Activated CD8-positive, alpha-beta memory T cell treated with anti-CD3 and anti-CD28 coated beads, Interleukin-2, amount 10 ng/mL, durations not matched to agents 7 days and 5 days (primary cell): ENCODE measurements at places on chromosomes 16 and 17. TPM values are rescaled to one million over a fixed set of nuclear protein-coding genes. Genes with fewer than 3 reads are reported as not detected.
A peak's percentile ranks its signal among the peaks of the same experiment; 100 is the strongest.

BCKDK gene
- 35.4 TPM for total RNA-seq

- peak; percentile 76 for DNase-seq
These were observed 1.4 kb upstream of the SLC22A31 start for GRCh38 chr16:89201439-89202377.

DNA sequence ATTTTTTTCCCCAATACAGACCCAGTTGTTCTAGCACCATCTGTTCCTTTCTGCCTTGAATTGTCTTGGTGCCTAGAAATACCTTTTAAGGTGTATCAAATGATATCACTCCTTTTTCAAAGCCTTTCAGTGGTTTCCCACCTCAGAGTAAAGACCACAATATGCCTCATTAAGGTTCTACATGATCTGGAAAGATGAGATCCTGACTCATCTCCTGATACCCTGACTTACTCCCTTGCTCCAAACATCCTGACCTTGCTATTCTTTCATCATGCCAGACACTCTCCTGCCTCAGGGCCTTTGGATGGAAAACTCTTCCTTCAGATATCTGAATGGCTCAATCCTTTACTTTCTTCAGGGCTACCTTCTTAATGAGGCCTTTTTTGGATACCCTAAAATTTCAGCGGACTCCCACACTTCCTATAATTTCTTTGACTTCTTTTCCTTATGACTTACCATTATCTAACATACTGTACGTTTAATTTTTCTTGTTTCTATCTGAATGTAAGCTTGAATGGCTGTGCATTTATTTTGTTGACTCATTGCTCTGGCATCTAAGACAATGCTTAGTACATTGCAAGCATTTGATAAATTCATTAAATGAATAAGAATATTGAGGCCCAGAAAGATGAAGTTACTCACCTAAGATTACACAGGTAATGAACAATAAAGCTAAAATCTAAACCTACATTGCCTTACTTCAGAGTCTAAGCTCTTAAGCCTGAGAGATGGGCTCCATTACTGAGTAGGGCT, 19.2 kb downstream of the FLOT2 start:
- no peak for DNase-seq

DNA sequence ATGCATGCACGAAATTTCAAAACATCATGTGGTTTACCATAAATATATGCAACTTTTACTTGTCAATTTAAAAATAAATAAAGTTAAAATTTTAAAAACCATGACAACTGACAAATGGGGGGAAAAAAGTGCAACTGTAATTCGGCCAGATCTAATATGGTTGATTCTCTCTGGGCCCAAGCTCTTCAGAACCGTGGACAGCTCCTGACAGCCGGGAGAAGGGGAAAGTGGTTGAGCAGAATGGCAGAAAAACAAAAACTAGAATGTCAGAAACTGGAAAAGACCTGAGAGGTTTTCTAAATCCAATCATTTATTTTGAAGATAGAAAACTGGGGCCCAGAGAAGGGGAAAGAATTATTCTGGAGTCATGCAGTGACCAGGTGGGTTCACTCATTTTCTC, 126.6 kb downstream of the TMEM132E start:
- DNase-seq, result no peak

NATD1 gene
- total RNA-seq, result 1.9 TPM

FASN gene
- total RNA-seq, result 277 TPM

DNA sequence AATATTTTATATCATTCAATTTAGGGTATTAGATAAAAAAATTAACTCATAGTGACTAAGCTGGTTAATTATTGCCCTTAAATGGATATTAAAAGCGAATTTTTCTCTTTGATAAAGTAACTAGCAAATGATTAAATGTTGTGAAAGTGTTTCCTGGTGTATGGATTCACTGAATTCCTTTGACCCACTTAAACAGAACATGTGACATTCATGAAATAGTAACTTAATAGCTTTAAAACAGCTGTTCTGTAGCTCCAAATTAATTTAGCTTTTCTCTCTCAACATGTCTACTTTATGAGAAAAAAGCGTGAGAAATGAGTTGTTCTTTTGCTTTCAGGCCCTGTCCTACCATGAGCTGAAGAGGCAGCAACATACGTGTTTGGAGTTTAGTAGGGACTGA, 36.4 kb upstream of the APPBP2 start:
- DNase-seq, result no peak

DNA sequence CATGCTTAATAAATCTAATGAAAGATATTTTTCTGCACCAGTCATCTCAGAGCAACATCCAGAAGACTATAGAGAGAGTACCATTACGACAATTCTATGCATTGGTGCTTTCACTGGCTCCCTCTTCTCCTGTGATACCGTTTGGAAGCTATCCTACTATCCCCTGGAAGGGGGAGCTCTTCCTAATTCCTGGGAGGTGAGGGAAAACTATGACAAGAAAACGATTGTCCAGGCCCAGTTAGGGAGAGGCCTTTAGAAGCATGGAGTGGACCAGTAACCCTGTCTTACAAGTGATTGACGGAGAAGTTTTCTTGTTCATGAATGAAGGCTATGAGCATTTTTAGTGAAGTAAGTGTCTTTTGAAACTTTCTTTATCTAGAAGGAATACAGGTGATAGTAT, 150.2 kb downstream of the TANC2 start:
- no peak for DNase-seq

- peak; percentile 90 for DNase-seq
These were observed 235.3 kb downstream of the SEC14L1 start for GRCh38 chr17:77375917-77376651.

GRCh38 chr16:23156946-23157460, 7.8 kb upstream of the USP31 start:
- DNase-seq, result no peak

GRCh38 chr17:75806822-75807500, 22.4 kb downstream of the UNK start:
- no peak for DNase-seq

DNA sequence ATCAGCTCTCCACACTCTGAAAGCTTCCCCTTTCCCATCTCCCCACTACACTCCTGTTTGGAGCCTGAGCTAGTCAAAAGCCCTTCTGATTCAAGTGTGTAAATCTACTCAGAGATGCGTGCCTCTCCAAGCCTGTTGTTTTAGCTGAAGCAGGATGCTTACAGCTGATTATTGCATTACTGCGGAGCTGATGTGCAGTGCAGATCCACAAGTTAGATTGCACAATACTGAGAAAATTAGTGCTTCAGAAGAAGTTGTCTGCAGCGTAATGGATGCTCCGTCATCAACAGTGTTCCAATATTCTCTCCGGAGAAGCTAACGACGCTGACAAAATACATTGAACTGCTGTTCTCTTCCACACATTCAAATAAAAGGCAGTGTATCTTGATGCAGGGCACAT, 44.8 kb upstream of the NLRP1 start:
- no peak for DNase-seq

DNA sequence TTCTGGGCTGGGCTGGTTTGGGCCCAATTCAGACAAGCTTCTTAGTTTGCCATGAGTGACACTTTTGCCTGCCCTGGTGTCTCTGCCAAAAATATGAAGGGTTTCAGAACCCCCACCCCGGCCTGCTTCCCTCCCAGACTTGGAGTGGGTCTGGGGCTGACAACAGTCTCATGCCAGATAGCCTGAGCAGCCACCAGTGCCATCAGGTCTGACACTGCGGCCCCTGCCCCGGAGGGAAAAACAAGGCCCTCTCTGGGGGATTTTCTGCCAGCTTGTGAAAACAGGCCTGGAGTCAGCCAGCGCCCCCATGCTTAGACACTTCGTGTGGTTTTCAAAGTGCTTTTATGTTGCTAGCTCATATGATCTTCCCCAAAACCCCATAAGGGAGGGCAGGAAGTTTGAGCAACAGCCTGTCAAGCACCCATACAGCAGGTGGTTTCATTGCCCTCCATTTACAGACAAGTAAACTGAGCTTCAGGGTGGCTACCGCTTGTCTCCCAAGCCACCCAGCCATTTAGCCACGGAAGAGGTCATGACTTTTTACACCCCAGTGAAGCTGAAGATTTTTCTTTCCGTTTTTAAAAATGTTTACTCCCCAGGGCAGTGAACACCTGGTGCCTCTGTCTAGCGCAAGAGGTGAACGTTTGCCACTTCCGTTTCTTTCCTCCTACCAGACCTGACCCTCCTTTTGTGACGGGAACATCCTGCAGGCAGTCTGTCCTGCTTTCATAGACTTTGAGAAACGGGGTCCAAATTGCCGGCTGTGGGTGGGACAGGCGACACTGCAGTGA, 300.6 kb downstream of the SEC14L1 start:
- DNase-seq, result peak; percentile 81

IKZF3 gene
- total RNA-seq, result 70.8 TPM

DNA sequence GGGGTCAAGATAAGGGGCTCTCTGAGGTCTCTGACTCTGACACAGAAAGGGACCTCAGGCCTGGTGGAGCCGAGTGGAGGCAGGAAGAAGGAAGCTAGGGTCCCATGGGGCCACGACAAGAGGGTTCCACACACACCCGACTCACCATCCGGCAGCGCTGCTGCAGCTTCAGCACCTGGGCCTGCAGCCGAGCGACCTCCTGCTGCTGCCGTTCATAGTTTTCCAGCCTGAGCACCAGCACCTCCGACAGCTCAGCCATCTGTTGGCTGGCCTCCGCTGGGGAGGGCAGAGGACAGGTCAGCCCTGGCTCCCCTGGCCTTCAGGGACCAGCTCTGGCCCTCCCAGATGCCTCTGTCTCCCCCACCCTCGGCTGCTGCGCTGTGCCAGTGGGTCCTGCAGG, 6.4 kb downstream of the HAP1 start:
- DNase-seq, result no peak

DNA sequence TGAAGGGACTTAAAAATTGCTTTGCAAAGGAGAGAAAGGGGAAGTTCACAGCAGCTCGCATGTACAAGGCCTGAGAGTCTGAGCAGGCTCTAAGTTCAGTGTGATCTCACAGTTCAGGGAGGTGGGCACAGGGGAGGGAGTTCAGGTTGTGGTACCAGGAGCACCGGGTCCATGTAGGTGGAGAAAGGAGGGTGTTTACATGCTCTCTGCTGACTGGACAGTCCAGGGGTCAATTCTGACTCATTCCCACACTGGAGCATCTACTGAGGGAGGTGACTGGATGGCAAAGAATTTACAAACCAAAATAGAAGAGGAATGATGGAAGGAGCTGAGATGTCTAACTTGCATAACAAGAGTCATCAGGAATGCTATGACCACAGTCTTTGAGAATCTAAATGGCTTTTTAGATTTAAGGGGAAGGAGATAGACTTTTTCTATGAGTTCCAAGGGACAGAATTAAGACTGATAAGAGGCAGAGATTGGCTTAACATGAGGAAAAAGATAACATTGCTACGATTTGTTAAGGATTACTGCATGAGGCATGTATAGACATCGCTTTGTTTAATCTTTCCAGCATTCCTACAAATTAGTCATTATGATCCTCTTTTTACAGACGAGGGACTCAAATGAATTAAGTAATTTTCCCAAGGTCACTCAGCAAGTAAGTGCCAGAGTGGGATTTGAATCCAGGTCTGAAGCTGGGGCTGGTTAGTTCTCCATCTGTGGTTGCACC, 29.9 kb downstream of the MIS12 start:
- DNase-seq, result no peak

- DNase-seq, result no peak
These were observed 26.2 kb upstream of the WFDC1 start for GRCh38 chr16:84268291-84269040.

GRCh38 chr16:24471561-24472350, 67.6 kb upstream of the RBBP6 start:
- DNase-seq, result no peak

CHTF18 gene
- total RNA-seq, result 125 TPM

DNA sequence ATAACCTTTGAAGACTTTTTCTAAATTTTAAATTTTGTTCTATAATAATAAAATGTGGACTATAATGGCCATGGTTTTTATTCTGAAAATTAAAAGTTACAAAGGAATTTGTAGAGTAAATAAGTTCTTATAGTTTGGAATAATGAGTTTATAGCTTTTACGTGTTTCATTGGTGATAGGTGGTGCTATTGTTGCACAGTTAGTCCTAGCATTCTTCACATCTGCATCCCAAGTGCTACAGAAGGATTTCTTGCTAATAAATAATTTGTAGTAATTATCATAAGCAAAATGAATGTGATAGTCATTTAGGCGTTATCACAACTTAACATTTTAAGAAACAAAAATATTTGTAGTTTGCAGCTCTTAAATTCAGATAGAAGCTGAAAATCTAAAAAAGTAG, 67.9 kb downstream of the BCAS3 start:
- no peak for DNase-seq

HOXB5 gene
- total RNA-seq, result not detected

PPP1R1B gene
- not detected for total RNA-seq

CHST4 gene
- not detected for total RNA-seq

C17orf78 gene
- not detected for total RNA-seq

AARS1 gene
- total RNA-seq, result 117 TPM

DNA sequence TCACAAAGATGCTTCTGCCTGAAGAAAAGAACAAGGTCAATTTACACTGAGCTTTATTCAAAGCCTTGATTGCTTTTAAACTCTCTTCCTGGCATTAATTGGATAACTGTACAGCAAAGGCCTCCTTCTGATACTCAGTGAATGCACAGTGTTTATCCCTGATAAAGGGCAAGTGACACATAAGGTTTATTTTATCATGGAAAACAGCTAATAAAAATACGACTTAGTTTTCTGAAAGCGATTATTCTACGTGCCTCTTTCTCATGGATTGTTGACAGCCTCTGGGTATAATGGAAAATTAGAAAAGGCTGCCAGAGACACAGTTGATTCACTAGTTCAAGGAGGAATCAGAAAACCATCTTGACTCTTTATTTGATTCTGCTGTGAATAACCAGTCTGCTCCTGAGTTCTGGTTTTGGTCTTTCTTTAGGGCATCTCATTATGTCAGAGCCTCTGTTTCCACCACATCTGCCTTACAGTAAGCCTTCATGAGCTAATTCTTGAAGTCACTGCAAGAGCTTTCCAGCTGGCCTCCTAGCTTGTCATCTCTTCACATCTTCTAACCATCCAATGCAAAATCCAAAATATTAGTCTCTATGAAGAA, 212.9 kb downstream of the CNTNAP4 start:
- DNase-seq, result no peak

GRCh38 chr17:206941-207560, 25.6 kb upstream of the DOC2B start:
- DNase-seq, result no peak

GRCh38 chr16:19284207-19284606, 1.3 kb upstream of the CLEC19A start:
- no peak for DNase-seq

TBC1D3I gene
- total RNA-seq, result 0.45 TPM

DNA sequence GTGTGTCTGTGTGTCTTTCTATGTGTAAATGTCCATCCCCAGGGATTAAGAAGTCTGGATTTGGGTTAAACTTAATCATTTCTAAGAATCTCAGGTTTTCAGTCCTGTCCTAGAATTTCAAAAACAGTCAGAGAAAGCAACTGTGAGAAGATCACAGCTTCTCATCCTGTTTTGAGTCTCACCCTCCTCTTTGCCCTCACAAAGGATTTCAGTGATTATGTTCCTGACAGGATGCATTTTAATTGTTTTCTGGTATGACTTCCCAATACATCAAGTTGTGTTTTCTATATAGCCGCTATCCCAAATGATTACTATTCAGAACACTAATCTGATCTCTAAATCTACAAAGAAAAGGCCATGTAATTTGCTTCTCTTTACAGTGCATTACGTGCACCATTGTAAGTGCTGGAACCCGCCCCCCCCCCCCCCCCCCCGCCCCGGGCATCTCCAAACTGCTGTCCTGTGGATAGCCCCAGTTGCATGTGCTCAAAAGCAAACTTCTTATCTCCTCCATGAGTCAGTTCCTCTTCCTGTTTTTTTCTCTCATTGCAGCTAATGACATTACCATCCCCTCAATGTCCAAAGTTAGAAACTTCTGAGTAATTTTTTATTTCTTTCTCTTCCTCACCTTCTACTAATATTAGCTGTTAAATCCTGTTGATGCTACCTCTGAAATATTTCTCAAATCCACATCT, 73.9 kb downstream of the CDH13 start:
- DNase-seq, result no peak

UMOD gene
- not detected for total RNA-seq

- DNase-seq, result no peak
These were observed 41.4 kb downstream of the SETD6 start for GRCh38 chr16:58556678-58557077.
